ENCODE measurements at places on chromosomes 16 and 17.

GRCh38 chr17:4492721-4493561, 5.7 kb upstream of the SPNS2 start:
- no peak for DNase-seq

DNA sequence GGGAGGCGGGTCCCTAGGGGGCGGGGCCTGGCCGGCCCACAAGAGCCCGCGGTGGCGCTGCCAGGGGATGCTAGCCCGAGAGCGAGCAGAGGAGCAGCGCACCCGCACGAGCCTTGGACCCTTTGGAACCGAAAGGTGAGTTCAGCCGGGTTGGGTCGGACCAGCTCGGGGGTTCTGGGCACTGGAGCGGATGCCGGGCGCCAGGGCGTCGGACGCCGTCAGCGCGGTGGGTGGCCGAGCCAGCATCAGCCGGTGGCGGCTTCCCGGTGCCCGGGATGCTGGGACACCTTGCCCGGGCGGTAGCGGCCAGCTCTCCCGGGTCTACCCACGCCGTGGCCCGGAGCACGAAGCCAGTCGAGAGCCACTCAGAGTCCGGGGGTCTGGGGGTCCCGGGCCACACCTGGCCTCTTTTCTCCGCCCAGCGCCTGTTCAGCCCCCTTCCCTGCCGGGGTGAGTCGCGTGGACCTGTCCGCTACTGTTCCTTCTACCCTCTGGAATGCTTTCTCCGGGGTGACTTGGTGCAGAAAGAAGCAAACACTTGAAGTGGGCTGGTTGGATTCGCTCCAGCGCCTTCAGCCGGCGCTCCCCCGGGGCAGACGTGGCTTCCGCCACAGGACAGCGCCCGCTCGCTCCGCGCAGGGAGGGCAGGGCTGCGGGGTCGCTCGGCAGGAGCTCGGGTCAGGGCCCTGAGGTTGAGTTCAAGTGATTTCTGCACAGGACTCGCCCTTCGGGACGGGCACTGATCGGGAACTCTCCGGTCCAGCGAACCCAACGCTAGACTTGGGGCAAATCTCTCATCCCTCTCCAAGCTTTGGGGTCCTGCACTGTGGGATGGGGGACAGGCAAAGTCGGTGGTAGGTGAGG, at the start of gene SCNN1G:
TSS of gene SCNN1G (plus strand) at position 67 of the 864 bp plus-strand sequence. CDS start 3,527 bp downstream, outside the sequence.
- no peak for DNase-seq

DNA sequence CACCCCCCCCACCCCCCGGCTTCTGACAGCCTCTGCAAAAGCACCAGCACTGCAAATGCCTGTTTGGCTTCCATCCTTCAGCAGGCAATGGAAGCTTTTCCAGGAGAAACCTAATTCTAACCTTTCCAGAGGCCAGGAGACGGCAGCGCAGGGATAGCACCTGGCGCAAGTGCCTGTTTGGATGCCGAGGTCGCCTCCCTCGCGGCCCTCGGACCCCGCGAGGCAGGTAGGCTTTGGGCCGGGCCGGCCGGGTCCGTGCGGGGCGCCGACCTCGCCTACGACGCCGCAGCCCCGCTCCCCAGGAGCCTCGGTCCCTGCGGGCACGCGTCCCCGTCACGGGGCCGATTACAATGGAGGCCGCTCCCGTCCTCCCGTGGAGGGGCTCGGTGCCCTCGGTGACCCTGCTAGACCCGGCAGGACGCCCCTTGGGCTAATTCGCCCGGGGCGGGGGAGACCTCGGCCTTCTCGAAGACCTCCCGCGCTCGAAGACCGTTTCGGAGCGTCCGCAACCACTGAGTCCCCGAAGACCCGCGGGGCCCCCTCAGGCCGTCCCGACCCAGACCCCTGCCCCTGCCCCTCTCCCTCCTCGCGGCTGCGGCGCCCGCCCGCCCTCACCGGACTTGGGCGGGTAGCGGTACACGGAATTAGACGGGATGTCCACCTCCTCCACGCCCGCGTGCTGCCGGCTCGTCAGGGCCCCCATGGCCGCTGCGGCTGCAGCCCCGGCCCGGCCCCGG, 587 bp downstream of the RNF157 start:
- no peak for DNase-seq

GRCh38 chr17:39950871-39951348, 11.9 kb upstream of the GSDMA start:
- DNase-seq: no peak

GRCh38 chr16:73265124-73265837, 217.4 kb upstream of the ZFHX3 start:
- DNase-seq: no peak

GRCh38 chr16:89460556-89460955, 29.8 kb downstream of the ANKRD11 start:
- no peak for DNase-seq

GRCh38 chr17:19336938-19337711, 25.4 kb downstream of the B9D1 start:
- DNase-seq: peak; percentile 82

- no peak for DNase-seq
These were observed 24.5 kb downstream of the WDR45B start for GRCh38 chr17:82623707-82624106.

- no peak for DNase-seq
These were observed 54.0 kb downstream of the TMEM132E start for GRCh38 chr17:34633351-34633750.

DNA sequence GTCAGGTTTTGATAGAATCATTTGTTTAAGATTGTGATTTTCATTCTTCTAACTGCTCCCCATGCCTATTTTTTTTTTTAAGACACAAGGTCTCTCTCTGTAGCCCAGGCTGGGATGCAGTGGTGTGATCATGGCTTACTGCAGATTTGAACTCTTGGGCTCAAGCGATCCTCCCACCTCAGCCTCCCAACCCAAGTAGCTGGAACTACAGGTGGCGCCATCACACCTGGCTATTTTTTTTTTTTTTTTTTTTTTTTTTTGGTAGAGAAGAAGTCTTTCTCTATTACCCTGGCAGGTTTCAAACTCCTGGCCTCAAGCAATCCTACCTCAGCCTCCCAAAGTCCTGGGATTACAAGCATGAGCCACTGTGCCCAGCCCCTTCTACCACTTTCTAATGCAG, 223.3 kb downstream of the CBLN1 start:
- no peak for DNase-seq
